Stimulated activated CD4-positive, alpha-beta T cell treated with anti-CD3 and anti-CD28 coated beads, Interleukin-15, amount 100 ng/mL, for 48 hours (primary cell): ENCODE measurements at places on chromosomes 5 and 9.

- DNase-seq: no peak
Observed at GRCh38 chr5:169223595-169223953, 77.4 kb downstream of the SLIT3 start.

DNA sequence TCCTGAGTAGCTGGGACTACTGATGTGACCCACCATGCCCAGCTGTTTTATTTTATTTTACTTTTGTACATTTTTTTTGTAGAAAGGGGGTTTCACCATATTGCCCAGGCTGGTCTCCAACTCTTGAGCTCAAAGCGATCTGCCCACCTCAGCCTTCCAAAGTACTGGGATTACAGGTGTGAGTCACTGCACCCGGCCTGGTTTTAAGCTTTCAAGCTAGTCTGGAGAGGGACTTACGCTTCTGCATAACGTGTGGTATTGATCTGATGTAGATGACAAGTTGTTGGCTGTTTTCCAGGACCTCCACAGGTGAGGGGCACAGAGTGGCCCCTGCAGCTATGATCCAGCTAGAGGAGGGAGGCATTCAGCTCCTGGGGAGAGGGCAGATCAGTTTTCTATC lies 6.8 kb upstream of the CCL21 start:
- DNase-seq: no peak

- no peak for DNase-seq
Observed at GRCh38 chr9:83520292-83520691, 17.9 kb downstream of the FRMD3 start.

GRCh38 chr5:10680876-10681481 lies 80.1 kb downstream of the DAP start:
- no peak for DNase-seq

- no peak for DNase-seq
Observed at GRCh38 chr5:157942595-157942994, 83.7 kb upstream of the CLINT1 start.

DNA sequence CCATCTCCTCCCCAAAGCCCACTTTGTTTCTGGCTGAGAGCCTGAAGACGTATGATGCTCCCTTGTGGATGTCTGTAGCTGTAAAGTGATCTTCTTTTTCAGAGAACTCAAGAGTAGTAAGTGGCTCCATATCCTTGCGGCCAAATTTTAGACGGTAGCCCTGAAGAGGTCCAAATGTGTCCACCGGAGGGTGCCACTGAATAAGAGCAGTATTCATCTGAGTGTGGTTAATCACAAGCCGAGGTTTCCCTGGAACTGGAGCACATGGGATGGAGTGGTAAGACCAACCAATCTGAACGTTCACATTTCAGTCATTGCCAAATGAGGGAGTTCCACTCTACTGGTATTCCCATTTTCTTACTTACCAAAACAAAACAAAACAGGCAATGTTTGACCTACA lies 686.5 kb upstream of the DMAC1 start:
- DNase-seq: no peak

DNA sequence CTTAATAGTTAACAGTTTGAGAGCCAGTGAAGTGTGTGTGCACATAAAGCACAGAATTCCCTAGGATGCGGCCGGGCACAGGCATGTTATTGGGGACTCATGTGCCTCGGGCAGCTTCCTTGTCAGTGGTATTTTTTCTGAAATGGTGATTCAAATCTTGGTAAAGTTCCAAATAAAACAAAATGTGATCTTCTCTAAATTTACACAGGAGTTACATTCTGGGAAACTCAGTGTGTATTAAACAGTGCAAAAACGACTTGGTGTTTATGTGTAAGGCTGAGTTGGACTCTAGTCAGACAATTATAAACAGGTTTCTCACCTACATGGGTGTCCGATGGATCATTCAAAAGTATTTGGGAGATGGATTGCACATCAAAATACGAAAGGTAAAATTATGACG lies 48.9 kb downstream of the BOD1 start:
- DNase-seq: no peak

DNA sequence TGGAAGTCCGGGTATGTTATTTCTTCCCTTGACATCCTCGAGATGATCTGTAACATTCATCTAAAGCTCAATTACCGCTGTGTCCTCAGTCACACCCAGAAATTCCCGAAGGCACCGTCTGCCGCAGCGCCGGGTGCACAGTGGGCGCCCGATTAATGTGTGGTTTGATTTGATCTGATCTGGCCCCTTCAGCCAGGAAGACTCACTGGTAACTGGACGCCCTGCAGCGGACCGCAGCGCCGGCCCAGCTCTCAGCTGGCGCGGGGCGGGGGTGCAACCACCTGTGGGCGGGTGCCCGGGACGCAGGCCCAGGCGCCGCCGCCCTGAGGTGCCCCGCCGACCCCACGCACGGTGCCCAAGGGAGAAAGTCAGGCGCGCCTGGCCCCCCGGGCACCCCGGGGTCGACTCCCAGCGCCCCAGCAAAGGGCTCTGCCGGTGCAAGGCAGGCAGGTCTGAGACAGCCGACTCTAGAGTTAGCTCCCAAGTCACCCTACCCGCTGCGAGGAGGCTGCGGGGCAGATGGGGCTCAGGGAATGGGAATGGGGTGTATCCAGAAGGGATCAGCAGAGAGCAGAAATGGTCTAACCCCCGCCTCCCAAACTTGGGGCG lies 1.7 kb downstream of the EPB41L4B start:
- DNase-seq: no peak

GRCh38 chr9:37942621-37943344 lies 38.9 kb upstream of the SLC25A51 start:
- no peak for DNase-seq

DNA sequence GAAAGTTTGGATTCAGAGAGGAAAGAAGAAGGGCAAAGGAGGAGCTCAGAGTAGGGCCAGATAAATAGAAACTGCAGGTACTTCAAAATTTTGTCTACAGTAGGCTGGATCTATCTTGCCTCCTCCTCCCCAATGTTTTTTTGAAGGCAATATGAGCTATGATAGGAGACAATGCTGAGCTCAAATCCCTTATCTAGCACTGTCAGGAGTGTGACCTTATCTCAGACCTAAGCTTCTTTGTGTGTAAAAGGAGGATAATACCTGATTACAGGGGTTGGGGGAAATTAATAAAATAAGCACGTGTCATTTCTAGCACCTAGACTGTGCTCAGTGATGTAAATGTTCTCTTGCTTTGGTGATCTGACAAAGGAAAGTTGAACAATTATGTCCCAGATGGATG lies 137.8 kb upstream of the CD180 start:
- no peak for DNase-seq

DNA sequence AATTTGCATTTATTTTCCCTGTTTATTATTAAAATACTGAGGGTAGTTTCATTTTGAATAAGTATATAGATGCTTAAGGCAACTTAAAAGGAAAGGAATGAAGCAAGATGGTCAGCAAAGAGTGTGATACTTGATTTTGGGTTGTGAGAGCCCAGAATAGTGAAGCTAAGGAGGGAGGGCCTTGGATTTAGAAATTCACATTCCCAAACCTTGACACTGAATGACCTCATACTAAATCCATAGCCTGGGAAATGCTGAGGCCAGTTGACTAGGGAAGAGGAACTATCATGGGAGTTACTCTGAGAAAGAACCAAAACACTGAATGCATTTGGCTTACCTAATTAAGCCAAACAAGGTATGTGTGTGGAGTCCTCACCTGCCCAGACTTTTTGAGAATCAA lies 292.5 kb downstream of the SPATA31D1 start:
- DNase-seq: no peak

DNA sequence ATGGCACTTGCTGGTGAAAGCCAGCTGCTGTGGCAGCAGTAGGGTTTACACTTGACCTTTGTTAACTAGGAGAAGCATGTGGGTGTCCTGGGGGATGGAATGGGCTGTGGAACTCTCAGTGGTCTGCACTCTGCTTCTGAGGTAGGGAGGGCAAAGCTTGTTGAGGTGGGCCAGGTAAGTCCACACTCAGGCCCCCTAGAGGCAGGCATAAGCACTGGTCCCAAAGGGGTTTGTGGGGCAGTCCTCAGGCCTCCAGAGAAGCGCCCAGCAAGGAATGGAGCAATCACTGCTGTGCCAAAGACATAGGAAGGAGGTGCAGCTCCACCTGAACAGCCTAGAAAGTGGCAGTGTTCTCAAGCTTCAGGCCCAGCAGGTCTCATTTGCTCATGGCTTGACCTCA lies 34.7 kb downstream of the INSL4 start:
- DNase-seq: no peak
